Activated T-helper 1 cell treated with anti-CD3 and anti-CD28 coated beads, Interleukin-2, amount 50 U/mL, for 16 hours (primary cell): ENCODE measurements at places on chromosomes 13 and 19.

DNA sequence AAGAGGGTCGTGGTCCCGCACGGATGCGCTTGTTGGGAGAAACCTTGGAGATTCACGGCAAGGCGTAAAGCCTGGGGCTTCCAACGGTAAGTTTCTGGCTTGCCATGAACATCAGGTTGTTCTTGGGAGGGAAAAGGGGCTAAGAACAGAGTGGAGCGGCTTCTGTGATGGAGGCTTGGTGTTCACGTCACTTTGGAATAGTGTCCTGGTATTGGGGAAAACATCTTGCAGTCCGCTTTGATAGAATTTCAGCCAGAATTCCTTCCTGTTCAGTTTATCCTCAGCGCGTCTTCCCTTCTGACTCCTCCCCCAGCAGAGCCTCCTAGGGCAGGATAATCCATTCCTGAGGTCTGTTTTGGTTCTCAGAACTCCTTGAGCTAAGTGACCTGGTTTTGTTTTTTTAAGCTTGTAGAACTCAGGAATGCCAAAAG, 2.0 kb downstream of the KCTD15 start:
- DNase-seq = no peak

DNA sequence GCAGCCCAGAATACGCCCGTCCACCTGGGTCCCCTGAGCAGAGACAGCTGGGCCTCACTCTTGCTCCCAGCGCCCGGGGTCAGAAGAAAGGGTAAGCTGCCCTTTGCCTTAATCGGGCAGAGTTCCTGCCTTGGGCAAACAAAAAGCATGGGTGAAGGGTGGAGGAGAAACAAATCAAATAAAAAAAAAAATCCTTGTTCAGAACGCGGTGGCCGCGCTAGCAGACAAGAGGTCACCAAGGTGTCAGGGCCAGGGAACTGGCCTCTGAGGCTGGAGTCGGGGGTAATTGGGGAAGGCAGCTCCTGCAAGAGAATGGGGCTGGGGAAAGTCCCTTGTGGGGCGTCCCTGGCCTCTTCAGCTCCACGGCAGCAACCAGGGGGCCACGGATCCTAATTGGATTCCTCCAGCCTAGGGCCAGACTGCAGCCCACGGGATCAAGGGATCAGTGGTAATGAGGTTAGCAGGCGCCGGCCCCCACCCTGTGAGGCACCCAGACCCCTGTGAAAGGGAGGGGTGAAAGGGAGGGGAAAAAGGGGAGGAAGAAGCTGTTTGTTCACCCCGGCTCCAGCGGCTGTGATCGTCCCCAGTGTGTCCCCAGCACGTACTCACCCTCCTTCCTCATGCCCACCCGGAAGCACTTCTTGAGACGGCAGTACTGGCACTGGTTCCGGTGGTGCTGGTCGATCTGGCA, 5.5 kb downstream of the NR2F6 start:
- DNase-seq = no peak

GRCh38 chr19:12953138-12953798, 3.8 kb downstream of the GADD45GIP1 start:
- no peak for DNase-seq

DNA sequence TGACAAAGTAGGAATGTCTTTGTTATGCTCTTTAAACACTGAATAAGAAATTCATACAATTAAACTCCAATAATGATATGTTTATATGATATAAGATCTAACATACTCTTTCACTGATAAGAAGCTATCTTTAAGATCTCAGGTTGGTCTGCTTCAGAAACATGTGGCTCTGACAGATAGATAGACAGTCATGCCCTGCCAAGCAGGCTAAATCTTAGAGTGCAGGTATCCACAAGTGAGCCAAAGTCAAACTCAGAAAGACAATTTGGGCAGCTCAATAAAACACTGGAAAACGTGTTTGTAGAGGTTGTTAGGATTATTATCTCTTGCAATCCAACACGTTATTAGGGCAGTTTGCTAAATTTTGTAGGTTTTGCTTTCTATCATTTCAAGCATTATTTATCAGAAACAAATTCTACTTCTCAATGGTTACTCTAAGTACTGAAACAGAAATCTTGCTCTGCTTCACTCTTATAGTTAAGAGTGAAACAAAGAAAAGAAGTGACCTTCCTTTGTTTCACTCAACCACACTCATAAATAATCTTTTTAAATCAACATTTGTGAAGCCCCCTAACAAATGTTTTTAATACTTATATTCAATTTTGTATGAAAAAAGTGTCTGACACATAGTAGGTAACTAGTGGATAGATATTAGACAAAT, 1255.6 kb downstream of the DIAPH3 start:
- no peak for DNase-seq

- DNase-seq = no peak
Observed at GRCh38 chr19:39832341-39833083, 1.4 kb downstream of the DYRK1B start.

DNA sequence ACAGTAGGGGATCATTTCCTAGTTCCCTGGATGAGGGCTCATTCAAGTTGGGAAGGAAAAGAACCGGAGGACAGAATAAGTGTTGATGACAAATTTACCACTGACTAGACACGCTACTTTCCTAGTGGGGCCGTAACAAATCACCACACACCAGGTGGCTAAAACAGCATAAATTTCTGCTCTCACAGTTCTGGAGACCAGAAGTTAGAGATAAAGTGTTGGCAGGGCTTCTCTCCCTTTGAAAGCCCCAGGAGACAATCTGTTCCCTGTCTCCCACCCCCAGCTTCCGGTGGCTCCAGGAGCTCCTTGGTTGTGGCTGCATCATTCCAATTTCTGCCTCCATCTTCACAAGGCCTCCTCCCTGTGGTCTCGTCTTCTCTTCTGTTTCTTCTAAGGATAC, 65.4 kb upstream of the ARGLU1 start:
- DNase-seq = no peak

DNA sequence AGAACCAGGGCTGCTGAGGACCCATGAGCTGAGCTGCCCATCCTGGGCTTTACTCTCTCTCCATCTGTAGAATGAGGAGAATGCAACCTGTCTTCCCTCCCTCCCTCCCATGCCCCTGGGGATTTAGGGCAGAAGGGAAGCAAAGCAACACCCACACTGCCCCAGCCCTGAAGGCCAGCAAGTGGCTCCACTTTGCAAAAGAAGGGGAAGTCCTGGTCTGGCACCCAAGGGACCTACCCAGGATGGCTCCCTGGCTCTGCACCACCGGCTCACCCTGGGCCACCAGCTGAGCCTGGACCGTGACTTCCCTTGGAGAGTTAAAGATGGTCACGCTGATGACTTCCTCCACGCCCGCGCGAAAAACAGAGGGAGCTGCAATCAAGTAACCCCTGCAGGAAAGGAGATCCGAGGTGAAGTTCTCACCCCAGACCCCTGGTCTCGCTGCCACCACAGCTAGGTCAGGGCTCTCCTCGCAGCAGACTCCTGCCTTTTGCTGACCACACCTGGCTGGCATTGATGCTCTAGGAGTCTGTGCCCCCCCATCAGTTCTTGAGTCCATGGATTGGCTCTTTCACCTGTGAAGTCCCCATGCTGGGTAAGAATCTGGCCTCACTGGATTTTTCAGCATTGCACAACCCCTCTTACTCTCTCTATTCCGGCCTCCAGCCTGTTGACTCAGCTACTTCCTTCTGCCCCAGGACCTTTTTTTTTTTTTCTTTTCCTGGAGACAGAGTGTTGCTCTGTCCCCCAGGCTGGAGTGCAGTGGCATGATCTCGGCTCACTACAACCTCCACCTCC, 4.6 kb downstream of the CPAMD8 start:
- no peak for DNase-seq

DNA sequence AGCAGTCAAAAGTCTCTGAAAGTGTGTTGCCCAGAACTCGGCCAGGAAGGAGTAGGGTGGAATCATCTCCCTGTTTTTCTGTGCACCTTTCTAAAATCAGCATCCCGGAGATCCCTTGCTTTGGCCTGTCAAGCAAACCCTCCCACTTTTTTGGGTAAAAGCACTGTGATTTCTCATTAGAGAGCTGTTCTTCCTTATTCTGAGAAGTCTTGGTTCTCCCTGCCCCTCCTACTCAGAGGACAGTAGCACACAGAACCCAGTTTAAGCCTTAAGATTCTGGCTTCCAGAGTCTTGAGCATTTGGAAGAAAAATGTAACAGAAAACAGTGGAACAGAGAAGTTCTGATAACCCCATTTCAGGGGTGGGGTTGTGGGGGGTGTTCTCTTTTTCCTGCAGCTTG, 52.6 kb upstream of the KATNAL1 start:
- DNase-seq = no peak
